ENCODE measurements at places on chromosomes 11 and 22.
A peak's percentile ranks its signal among the peaks of the same experiment; 100 is the strongest.

DNA sequence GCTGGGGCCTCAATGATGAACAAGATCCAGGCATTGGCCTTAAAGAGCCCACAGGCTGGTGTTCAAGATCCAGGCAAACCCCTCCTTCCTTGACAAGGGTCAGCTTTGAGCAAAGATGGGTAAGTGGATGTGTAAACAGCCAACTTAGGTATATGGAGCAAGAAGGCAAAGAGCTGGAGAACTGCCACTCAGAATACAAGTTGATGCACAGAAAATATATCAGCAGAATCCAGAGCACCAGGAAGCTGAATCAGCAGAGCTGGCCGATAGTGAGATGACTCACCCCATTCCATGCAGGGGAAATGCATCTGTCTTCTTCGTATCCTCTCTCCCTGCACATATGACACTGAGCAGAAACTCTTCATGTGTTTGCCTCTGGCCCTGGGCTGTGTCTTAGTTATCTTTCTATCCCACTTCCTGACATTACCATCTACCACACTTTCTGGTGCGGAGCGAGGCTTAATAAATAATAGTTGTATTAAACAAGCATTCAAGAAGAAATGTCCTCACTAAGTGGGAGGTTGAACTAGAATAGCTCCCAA lies 57.8 kb downstream of the ENDOD1 start:
- no peak for DNase-seq

DNA sequence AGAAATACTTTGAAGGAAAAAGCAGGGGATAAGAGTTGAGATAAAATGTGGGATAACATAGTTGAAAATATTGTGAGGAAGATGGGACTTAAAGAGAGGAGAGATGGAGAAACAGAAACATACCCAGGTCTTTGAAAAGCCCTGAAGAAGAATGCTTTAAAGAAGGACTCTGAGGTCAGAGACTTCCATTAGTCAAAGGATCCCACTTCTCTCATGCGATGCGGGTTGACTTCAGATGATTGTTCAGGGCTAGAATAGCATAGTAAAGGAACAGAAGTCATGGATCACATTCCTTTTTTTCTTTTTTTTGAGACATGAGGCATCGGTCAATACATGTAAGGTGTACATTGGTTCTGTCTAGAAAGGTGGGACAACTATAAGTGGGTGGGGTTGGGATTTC lies 3.5 kb upstream of the JAM3 start:
- no peak for DNase-seq

DNA sequence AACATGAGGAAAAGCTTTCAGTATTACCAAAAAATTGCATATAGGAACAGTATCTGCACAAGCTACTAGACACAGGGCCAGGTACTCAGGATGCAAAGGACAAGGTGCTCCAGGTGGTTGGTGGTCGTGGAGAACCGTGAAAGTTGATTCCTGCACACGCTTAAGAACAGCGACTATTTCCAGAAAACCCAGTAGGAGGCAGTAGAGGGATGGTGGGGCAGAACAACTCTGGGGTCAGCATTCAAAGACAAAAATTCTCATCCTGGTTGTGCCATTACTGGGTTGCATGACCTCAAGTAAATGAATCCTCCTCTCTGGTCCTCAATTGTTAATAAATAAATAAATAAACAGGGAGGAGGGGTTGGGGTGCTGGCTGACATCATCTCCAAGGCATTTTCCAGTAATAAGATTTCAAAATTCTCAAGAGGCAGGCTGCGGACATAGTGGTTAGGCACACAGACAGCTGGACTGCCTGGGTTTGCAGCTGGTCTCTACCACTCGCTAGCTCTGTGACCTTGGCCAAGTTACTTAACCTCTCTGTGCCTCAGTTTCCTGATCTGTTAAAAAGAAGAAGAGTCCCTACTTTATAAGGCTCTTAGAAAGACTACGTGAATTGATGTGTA lies 89.6 kb downstream of the ISX start:
- DNase-seq, result no peak

GRCh38 chr11:71163371-71163770 lies 89.0 kb downstream of the SHANK2 start:
- no peak for DNase-seq

- DNase-seq, result no peak
Observed at GRCh38 chr22:19759427-19760057, 1.0 kb upstream of the TBX1 start.

GRCh38 chr11:71555508-71555907 lies 7.3 kb downstream of the KRTAP5-9 start:
- no peak for DNase-seq

DNA sequence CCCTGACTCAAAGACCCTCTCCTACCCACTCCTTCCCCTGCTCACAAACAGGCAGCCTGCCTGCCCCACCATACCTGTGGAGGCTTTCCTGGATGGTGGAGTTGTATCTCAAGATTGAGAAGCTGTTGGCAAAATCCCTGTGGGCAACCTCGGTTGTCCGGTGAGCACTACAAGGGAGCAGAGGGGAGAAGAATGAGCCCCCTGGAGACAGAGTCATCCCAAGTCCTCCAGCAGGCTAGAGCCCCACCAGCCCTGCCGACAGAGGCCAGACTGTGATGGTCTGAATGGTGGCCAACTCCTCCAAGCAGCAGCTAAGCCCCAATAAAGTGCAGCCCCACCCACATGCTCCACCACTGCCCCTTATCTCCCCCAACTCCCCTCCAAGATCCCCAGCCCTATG lies 17.5 kb downstream of the TMPRSS13 start:
- DNase-seq, result no peak

DNA sequence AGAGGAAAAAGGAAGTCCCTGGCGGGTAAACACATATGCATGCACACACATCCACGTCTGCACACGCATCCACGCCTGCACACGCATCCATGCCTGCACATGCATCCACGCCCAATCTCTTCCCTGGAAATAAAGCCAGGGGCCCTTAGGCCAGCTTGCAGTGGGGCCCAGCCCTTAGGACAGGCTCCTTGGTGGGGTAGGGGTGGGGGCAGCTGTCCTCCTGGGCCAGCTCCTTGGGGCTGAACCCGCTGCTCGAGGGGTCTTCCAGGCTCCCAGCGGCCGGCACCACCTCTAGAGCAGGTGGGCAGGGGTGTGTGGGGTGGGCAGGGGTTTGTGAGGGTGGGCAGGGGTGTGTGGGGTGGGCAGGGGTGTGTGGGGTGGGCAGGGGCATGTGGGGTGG lies 1.9 kb downstream of the C11orf21 start:
- DNase-seq, result no peak

- peak; percentile 62 for DNase-seq
Observed at GRCh38 chr22:19874307-19875060, 19.8 kb upstream of the GNB1L start.

DNA sequence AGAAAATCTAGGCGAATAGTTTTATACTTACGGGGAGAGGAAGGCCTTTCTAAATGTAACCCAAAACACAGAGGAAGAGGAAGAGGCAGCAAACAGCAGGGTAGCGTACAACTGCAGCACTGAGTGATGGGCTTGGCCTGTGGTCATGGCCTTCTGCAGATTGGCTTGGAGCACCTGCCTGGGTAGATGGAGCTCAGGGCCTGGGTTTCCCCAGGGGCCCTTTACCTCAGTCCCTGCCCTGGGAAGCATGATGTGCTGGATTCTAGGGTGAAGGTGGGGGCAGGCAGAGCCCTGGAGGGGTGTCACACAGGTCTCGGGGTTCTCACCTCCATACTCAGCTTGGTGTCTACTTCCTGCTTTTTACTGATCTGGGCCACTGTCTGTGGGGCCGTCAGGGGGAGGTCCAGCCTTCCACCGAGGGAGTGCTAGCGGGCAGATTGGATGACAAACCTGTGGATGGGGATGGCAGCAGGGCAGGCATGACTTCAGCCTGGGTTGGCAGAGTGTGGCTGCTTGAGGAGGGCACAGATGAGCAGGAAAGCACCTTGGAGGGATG lies 27.7 kb upstream of the CHRM1 start:
- DNase-seq, result no peak

DNA sequence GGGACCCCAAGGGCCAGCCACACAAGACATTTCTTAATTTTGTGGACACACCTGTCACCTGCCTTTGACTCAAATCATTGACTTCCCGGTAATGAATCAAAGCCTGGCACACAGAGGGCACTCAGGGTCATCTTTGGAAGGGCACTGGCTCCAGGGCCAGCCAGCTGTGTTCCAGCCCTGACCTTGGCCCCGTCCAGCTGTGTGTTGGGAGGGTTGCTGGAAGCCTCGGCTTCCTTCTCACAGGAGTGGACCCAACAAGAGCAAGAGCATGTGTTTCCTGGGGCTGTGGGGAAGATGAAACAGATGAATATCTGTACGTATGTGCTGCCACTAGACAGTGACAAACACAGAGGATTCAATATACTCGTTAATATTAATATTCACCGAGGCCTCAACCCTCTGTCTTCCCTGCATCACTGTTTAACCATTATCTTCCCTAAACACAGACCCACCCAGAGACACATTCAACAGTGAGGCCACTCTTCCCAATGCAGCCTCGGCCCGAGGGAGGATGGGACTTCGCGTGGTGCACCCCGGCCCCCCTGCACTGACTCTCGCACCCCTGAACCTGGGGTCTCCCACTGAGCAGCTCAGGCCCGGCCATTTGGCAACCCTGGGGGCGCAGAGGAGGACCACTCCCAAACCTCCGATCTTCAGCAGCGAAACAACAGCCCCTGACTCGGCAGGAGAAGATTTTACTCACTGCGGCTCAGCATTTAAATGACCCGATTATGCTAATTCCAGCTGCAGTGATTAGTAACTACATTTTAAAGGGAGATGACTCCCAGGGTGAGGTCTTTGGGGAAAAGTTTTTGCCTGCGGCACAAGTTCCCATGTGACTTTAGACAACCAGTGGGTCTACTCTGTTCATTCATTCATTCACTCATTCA lies 45.7 kb downstream of the PHF21B start:
- no peak for DNase-seq

DNA sequence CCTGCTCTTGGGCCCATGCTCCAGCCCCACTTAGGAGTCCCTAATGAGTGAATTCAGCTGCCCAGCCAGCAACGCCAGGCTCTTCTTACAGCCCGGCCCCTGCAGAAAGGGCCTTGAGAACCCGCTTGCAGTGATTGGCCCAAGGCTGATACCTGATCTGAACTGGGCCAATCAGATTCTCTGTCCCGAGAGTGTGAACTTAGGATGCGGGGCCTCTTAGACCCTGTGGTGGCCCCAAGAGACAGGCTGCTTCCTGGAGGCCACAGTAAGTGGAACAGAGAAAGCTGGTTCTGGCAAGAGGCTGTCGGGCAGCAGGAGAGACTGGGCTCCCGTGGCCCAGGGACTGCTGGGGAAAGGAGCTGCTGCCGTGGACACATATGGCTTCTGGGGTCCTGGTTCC lies 11.5 kb downstream of the VSTM5 start:
- DNase-seq, result no peak

- peak; percentile 12 for DNase-seq
Observed at GRCh38 chr22:24894998-24895397, 51.5 kb downstream of the LHFPL7 start.

GRCh38 chr11:15640318-15640717 lies 525.6 kb downstream of the INSC start:
- DNase-seq, result no peak

DNA sequence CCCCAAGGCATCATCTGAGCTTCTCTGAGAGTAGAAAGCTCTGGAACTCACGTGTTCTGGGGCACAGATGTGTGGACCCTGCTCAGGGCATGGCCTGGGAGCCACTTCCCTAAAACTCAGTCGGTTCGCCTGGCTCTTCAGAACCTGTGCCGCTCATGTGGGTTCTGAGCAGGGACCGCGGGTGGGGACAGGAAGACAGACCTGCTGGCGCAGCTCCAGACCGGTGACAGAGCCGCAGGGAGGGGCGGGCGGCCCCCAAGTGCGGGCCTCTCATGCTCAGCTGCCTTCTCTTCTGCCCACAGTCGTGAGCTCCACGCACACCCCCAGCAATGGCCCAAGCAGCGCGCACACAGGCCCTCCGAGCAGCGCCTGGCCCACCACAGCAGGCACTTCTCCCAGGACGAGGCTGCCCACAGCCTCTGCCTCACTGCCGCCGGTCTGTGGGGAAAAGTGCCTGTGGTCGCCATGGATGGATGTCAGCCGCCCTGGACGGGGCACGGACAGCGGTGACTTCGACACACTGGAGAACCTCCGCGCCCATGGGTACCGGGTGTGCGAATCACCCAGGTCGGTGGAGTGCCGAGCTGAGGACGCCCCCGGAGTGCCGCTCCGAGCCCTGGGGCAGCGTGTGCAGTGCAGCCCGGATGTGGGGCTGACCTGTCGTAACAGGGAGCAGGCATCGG lies 24.2 kb downstream of the MUC5AC start:
- no peak for DNase-seq

- DNase-seq, result peak; percentile 84
Observed at GRCh38 chr11:62728171-62728988, at the start of gene TTC9C. Gene TTC9C (plus strand): TSS chr11:62728486. CDS start chr11:62728849, 363 bp downstream.

DNA sequence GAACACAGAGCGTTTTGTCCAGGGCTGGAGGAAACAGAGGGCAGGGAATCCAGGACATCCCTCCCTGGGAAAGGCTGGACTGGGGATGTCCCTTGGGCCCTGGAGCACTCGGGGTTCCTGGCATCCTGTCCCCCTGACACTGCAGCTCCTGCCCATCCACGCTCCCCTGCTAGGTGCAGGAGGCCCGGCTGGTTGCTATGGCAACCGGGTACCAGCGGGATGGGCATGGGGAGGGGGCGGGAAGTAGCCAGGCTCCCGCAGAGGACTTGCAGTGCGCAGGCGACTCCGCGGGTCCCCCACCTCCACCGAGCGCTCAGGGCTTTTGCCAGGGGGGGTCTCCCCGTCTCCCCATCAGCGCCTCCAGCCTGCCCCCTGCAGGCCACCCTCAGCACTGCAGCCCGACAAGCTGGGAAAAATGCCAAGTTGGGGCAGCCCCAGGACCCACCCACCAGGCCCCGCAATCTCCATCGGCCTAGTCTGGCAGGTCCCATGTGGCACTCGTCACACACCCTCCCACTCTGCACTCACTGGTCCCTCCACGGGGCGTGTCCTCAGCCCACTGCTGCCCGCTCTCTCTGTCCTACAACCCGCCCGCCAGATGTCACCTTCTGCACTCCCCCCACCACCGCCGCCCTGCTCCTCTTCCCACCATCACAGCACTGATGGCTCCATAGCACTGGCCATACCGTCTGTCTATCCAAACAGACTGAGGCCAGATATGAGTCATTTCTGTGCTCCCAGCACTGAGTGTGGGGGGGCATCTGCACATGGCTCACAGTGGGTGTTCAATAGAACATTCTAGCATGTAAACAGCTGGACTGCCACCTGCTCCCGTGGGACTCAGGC lies 31.5 kb downstream of the KIAA0930 start:
- peak; percentile 36 for DNase-seq

DNA sequence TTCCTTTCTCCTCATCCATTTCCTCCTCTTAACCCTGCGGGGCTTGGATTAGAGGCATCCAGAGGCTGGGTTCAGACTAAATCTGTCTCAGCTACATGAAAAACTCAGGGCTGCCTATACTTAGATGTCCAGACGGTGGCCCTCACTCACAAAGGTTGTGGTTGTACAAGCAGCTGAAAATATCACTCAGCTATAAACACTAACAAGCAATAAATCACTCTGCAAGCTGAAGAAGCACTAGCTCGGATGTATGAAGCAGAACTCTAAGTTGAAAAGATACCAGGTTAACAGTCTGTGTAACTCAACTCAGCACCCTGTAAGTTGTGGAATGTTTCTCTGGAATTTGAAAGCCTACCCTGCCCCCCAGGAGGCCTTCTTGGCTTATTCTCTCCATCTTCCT lies 82.9 kb downstream of the EXT2 start:
- no peak for DNase-seq

GRCh38 chr22:29208879-29209623 lies 3.4 kb downstream of the EMID1 start:
- no peak for DNase-seq

- peak; percentile 79 for DNase-seq
Observed at GRCh38 chr11:64040684-64041322, 5.1 kb downstream of the FLRT1 start.
